ENCODE measurements at places on chromosomes 11 and 22.

DNA sequence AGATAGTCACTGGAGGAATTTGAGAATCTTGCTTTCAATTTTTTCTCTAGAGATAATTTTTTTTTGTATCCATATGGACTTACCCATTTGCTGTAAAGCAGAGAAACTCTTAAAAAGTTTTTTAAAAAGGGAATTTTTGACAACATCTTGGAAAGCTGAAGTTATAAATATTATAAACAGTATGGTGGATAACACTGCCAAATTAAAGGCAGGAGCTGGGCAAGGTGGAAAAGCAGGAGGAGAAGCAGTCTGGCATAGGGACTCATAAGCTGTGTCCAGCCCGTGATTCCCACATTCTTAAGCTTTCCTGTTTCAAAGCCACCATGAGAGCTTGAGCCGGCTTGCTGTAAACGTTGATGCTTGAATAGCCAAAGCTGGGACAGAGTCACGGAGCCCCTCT lies 149.5 kb downstream of the NAV2 start:
- DNase-seq, result no peak

- no peak for DNase-seq
These were observed 947.7 kb upstream of the TENM4 start for GRCh38 chr11:80388536-80388935.

DNA sequence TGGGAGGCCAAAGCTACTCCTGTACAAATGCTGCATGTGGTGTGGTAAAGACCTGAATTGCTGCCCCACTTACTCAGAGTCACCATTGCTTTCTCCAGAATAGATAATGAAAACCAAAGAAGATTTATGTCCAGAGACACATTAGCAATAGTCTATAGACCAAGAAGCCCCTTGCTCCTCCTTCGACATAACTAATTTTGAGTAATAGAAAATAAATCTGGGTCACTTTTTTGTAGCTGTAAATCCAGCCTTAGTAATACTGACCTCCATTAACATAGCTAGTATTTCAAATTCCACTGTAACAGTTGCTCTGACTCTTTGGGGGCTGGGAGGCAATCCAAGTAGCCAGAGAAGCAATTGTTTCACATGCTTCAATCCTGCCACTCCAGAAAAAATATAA lies 145.9 kb downstream of the MAML2 start:
- DNase-seq, result no peak

- no peak for DNase-seq
These were observed 1.5 kb upstream of the BAIAP2L2 start for GRCh38 chr22:38111925-38112355.

- no peak for DNase-seq
These were observed 6.7 kb downstream of the SCARF2 start for GRCh38 chr22:20430720-20431510.

GRCh38 chr11:60785136-60785535 lies at the start of gene MS4A10:
MS4A10 (plus strand) TSS chr11:60785333; CDS start chr11:60790336, 5,003 bp downstream.
- no peak for DNase-seq

DNA sequence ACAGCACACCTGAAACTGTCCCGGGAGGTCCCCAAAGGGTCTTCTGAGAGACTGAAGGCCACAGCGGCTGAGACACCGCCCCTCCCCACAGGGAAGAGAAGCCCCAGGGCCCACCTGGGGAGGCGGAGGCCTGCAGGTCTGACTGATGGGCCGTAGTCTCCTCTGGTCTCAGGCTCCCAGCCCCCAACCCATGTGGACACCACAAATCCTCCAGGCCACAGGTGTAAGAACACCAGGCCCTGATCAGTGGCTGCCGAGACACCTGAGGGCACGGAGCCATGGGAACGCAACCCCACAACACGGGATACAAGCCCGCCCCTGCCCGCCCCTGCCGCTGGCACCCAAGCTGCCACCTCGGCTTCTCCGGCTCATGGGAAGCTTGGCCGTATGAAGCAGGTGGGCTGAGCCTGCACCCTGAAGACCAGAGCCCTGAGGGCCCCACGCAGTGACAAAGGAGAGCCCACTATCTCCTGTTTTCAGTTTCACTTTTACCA lies 46.3 kb downstream of the BRD1 start:
- DNase-seq, result no peak

- no peak for DNase-seq
These were observed 58.0 kb upstream of the CCND1 start for GRCh38 chr11:69582756-69583467.

GRCh38 chr11:14892577-14892976 lies 546 bp upstream of the CYP2R1 start:
- DNase-seq, result no peak

DNA sequence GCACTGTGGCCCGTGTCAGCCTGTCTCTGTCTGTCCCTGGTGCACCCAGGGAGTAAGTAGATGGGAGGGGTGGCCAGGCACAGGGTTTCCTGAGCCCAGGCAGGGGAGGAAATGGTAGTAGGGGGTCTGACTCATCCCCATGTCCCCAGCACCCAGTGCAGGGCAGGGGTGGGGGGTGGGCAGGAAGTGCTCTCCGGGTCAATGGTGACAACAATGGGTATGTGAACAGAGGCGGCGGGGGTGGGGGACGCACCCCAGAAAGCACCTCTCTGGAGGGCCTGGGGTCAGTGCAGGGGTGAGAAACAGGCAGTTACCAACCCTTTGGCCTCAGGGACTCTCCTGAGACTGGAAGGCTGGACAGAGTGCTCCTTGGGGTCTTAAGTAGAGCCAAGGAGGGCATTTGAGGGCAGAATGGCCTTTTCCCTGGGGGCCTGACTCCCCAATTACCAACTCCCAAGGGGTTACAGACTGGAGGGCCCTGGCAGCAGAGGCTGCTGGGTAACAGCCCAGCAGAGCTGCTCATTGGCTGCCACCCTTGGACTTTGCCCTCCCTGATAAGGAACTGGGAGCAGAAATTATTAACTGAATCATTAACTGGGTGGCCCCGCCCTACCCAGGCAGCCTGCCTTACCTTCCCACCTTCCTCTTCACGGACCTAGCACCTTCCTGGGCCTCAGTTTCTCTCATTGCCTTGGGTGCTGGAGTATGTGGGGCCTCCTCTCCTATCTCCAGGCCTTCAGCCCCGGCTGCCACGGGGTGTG lies 4.2 kb downstream of the MYRF start:
- peak; percentile 69 for DNase-seq

GRCh38 chr11:117193130-117194020 lies 5.8 kb upstream of the TAGLN start:
- DNase-seq, result no peak

DNA sequence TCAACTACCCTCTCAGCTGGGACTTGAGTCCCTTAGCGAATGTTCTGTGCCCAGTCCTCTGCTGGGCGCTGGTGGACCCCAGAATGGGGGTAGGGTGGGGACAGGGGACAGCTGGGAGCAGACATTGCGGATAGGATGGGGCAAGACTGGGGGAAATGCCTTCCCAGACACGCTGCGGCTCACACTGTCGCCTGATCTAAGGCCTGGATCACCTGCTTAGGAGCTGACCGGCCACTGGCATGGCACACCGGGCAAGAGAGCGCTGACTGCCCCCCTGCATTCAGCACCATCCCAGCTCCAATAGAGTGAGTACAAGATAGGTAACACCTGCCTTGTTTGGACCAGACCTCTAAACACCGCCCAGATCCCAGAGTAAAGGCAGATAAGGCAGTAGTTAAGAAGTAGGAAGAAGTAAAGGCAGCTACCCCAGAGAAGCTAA lies 1.4 kb downstream of the ARVCF start:
- no peak for DNase-seq

DNA sequence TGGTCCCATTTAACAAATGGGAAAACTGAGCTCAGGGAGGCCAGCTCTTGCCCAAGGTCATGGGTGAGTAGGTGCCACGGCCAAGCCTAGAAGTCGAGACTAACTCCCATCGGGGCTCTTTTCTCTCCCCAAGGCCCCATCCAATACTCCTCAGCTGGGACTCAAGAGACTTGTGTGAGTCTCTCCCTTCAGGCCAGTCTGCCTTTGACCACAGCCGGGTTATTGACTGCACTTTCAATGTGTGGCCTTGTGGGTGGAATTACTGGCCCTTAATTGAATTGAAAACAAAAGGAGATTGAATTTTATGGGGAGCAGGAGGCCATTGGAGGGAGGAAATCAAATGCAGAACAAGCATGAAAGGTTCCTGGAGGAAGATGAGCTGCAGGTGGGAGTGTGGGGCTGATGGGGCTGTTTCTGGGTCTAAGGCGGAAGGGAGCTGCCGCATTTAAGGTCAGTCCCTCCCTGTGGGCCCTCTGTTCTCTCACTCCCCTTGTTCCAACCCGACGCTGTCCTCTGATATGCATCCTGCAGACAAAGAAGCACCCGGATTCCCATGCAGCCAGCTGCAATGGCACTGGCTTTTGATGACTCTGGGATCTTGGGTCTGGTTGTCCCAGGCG lies 552.8 kb downstream of the MIAT start:
- DNase-seq, result no peak

DNA sequence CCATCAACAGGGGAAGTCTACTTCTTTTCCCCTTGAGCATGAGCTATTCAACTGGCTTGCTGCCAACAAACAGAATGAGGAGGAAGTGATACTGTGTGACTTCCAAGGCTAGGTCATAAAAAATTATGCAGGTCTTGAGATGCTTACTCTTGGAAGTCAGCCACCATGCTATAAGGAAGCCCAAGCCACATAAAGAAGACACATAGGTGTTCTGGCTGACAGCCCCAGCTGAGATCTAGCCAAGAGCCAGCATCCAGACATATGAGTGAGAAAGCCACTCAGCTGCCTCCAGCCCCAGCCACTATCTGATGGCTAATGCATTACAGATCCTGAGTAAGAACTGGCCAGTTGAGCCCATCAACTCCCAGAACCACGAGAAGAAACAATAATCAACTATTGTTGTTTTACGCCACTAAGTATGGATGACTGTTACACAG lies 31.0 kb upstream of the PPP2R1B start:
- no peak for DNase-seq

GRCh38 chr22:31504282-31504681 lies 7.9 kb downstream of the SFI1 start:
- DNase-seq, result no peak

DNA sequence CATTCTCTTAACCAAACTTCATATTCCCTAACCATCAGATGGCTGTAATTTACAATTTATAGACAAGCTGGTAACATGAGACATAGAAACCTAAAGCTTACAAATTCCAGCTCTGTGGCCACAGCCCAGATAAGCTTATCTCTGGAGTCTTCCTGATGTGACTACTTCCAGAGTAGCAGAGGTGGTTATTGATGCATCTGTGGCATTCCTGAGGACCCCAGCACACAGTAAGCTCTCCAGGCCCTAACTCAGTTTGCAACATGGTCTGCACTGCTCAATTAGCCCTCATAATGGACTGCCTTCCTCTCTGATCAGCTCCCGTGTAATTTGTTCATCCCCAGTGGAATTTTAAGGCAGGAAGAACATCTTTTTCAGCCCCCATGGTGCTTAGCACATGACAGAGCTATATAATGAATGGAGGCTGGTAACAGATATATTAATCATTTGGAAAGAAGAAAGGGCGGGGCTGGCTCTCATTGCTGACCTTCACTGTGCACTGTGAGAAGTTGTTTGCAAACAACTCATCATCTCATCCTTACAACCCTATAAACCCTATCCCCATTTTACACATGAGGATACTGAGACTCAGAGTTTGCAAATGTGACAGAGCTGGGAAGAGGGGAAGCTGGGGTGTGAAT lies 30.1 kb upstream of the KCNJ11 start:
- no peak for DNase-seq

DNA sequence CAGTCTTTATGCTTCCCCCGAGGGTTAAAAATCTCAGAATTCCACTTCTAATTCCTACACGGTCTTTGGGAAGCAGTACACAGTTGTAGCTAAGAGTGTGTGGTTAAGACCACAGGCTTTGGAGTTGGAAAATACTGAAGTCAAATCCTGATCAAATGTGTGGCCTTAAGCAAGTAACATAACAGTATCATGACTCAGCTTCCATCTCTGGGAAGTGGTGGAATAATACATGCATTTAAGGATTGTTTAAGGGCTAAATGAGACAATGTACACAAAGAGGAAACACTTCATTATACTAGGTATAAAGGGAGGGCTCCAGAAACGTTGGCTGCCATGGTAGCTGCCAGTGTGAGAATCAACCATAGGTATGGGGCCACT lies 71.5 kb downstream of the FAT3 start:
- no peak for DNase-seq

DNA sequence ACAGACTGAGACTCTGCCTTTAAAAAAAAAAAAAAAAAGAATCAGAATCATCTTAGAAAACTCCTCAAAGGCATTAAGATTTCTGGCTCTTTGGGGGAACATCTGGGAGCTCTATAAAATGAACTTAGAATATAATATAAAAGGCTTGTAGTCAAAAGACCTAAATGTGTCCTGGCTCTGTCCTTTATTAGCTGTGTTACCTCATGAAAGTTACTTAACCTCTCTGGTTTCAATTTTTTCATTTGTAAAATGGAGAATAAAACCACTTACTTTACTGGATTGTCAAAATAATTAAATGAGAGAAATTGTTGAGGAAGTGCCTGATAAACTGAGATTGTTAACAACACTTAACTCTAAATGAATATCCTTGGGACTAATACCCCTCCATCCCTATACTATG lies 81.8 kb downstream of the FAM168A start:
- DNase-seq, result no peak

- no peak for DNase-seq
These were observed 12.7 kb upstream of the CNTF start for GRCh38 chr11:58609723-58610122.

DNA sequence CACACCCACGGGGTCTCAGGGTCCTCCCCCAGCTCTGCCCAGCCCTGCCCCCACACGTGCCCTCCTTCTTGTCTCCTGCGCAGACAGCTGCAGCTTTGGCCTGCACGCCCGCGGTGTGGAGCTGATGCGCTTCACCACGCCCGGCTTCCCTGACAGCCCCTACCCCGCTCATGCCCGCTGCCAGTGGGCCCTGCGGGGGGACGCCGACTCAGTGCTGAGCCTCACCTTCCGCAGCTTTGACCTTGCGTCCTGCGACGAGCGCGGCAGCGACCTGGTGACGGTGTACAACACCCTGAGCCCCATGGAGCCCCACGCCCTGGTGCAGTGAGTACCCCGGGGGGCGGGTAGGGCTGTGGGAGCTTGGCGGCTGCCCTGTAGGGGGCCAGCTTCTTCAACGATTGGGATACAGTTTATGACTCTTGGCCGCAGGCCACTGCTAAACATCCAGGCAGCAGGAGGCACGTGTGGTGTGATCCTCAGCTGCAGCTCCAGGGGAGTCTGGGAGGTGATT lies 30.8 kb downstream of the ST14 start:
- DNase-seq, result no peak

DNA sequence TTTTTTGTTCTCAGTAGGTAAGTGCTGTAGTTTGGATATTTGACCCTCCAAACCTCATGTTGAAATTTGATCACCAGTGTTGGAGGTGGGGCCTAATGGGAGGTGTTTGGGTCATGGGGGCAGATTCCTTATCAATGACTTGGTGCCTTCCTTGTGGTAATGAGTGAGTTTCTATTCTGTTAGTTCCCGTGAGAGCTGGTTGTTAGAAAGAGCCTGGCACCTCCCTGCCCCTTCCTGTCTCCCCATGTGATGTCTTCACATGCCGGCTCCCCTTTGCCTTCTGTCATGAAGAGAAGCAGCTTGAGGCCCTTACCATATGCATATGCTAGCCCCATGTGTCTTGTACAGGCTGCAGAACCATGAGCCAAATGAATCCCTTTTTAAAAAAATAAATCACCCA lies 138.3 kb downstream of the TMEM135 start:
- DNase-seq, result no peak

Data from kidney glomerular epithelial cell (primary cell).